Fibroblast of skin of back (primary cell): ENCODE measurements at places on chromosomes 12 and 14.

DNA sequence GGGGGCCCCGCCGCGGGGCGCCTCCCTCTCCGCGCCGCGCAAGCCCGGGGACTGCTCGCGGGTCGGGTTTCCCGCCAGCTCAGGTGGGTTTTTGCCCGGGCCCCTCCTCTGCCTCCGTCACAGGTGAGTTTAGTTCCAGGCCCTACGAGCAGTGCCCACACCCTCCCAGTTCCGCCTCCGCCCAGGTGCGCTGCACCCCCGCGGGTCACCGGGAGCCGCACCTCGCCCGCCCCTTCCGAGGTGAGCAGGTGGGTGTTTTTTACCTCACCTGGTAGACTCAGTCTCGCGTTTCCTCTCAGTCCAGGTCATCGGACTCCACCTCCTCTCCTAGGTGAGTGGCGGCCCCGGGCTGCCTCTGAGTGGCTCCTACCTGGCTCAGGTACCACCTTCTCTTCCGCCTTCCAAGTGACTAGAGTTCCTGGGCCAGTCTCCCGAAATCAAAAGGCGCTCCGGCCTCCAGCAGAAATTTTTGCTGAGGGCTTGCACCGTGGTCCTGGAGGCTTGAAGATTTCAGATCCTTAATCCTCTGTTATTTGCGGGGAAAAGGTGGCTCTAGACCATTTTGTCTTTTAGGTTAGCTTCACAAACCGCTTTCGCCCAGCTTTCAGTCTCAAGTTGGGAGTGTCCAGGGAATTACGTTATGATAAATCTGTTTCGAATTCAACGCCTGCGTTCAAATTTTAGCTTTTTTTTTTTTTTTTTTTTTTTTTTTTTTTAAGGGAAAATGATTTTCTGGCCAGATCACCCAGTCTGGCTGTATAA, at the start of gene TMEM30B:
Gene TMEM30B, minus strand, starts transcription at position 153 of the 762 bp plus-strand sequence. CDS start 191 bp downstream, outside the sequence.
- no peak for DNase-seq

- peak; percentile 91 for DNase-seq
These were observed 24.6 kb upstream of the UBC start for GRCh38 chr12:124939079-124939420.

- DNase-seq, result peak; percentile 43
These were observed 64.9 kb downstream of the FRMD6 start for GRCh38 chr14:51716610-51717009.

- no peak for DNase-seq
These were observed 24.3 kb upstream of the HSPB8 start for GRCh38 chr12:119154435-119154818.

GRCh38 chr12:65863972-65864371, 39.7 kb downstream of the HMGA2 start:
- DNase-seq, result no peak

DNA sequence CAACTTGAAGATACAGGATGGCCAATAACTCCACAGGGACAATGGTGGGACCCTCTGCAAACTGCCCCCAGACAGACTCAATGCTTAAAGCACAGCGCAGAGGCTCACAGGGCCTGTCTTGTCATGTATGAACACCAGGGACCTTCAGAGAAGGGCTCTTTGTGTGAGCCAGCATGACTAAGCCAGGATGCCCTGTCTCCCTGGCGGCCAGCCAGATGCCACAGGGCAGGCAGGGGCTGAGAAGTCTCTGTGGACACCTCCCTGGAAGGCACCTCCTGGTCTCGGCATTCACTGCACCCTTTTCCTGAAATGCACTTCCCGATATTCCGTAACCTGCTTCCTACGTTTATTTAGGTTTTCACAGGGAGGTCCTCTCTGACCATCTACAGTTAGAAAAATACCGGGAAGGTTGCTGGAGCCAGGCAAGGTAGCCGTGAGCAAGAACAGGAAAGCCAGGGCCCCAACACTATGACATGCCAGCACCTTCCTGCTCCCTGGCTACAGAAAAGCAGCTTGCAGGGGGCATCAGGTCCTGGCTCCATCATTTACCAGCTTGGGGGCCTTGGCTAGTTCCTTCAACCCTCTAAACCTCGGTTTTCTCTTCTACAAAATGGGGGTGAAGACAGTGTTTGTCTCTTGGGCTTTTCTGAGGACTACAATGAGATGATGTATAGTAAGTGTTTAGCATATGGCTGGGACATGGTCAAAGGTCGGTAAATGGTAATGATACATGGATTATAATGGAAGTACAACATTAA, 65.0 kb downstream of the PITPNM2 start:
- peak; percentile 72 for DNase-seq

- DNase-seq, result no peak
These were observed 72.2 kb downstream of the TSPAN8 start for GRCh38 chr12:71085575-71085974.

DNA sequence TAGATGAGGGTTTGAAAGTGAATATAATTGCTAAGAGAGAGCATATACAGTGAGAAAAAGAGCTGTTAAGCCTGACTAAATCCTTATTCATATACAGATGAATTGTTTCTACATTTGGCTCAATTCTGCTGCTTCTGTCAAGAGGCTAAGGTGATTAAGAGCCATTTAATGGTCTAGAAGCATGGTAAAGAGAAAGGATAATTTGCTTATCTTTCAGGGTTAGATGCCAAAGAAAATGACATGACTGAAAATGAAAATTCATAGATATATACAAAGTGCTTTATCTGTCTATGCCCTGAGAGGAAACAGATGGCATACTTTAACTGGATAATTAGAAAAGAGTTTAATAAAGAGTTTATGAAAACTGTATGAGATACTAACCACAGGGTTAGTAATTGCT, 834.9 kb downstream of the SLC6A15 start:
- no peak for DNase-seq

DNA sequence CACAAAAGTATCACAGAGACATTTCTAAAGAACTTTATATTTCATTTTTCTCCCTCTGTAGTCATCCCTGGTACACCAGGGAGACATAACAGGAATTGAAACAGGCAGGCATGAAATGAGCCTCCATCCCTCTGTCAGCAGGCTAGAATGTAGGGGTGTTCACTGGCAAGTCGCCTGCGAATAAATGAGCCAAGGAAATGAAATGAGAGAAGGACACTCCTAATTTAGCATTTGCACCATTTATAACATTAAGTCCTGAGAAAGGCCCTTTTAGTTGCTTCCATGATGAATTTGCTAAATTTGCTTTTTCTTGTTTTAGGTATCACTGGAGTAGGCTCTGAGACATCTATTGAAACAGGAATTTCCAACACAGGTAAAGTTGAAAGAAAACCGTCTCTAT, 192.4 kb upstream of the CNTN1 start:
- DNase-seq, result no peak

GRCh38 chr14:25140411-25140810, 90.5 kb upstream of the STXBP6 start:
- DNase-seq, result no peak

DNA sequence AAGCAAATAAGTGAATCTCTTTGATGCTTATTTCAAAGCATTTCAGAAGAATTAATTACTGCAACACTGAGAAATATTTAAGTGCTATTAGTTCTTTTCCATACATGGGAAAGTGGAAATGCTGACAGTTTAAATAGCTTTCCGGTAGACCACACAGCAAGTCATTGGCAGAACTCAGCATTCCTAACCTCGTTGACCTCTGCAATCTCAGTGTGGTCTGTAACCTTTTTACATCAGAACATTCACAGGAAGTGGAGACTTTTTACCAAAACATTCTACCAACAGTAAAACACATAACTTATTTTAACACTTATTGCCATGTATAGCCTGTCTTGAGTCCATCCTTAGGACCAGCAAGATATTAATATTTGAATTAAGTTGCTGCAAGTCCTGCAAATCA, 249.5 kb upstream of the DCN start:
- DNase-seq, result peak; percentile 65

GRCh38 chr12:13069380-13069779, 25.2 kb downstream of the FAM234B start:
- no peak for DNase-seq

DNA sequence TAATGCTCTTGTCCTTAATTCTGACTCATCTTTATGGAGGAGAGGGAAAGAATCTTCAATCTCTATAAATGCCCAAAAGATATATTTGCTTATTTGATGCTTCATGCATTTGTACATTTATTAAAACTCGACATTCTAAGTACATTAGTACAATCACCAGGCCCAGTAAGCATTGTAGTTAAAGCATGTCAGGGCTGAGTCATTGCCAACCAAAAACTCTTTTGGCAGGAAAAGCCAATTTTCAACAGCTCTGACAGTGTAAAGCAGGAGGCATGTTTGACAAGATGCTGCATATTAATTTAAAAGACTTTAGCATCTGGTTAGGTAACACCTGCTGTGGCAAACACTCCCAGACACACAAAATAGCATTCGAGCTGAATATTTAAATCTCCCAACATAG, 290.9 kb downstream of the PPFIA2 start:
- DNase-seq, result peak; percentile 58

DNA sequence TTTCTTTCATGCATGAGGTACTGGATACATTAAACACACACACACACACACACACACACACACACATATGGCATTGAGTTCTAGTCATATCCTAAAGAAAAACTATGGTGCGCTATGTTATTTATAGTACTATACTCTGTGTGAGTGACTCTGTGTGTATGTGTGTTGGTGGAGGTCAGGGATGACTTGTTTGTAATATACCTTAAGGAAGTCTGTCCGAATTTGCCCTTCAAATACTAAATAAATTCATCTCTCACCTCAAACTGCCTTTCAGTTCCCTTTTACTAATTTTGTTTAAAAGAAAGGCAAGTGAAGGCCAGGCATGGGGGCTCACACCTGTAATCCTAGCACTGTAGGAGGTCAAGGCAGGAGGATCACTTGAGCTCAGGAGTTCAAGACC, 2.1 kb upstream of the AKAP5 start:
- DNase-seq, result no peak

- no peak for DNase-seq
These were observed 67.8 kb downstream of the METTL25 start for GRCh38 chr12:82426081-82426480.

DNA sequence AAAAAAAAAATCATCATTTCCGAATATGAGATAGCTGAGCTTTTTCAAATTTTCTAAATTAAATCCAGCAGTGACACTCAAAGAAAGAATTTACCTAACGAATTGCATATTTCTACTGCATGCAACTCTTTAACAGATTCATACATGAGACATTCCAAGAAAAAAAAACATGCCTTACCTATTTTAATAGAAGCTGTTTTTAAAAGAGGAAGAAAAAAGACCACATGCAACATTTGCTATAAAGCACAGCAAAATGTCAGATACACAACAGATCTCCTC, 18.5 kb downstream of the CORO1C start:
- no peak for DNase-seq

DNA sequence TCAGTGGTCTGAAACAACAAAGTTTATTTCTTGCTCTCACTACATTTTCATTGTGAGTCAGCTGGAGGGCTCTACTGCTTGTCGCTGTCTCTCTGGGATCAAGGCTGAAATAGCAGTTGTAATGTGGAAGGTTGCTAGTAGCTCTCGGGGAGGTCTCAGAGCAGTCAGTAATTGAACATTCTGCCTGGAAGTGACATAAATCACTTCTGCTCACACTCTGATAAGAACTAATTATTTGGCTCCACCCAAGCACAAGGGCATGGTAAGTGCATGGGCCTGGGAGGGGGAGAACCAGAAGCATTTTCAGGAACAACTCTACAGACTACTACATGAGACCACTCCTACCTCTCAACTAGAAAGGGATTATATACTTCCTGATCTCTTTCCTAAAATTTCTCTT, 128.2 kb downstream of the TMEM117 start:
- no peak for DNase-seq

- DNase-seq, result no peak
These were observed 85.8 kb downstream of the RBM19 start for GRCh38 chr12:113880326-113880725.

- DNase-seq, result no peak
These were observed 43.7 kb upstream of the HECTD1 start for GRCh38 chr14:31251028-31251958.

- DNase-seq, result peak; percentile 68
These were observed 9.4 kb downstream of the LHX5 start for GRCh38 chr12:113462117-113462774.

DNA sequence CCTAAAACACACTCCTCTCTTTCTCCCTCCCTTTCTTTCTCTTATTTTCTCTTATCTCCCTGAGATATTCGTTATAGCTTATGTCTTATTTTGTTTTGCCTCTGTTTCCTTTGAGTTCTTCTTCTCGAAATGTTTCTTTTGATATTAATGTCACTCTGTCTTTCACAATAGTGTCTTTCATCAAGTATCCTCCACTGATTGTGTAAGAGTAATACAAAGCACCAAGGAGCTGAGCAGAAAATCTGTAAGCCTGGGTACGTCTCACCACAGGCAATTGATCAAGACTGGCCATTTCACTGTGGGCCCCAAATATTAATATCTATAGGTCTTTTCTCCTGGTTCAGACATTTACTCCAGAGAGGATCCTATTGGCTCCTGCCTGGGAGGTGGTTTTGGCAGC, 4.8 kb upstream of the LYZ start:
- no peak for DNase-seq

DNA sequence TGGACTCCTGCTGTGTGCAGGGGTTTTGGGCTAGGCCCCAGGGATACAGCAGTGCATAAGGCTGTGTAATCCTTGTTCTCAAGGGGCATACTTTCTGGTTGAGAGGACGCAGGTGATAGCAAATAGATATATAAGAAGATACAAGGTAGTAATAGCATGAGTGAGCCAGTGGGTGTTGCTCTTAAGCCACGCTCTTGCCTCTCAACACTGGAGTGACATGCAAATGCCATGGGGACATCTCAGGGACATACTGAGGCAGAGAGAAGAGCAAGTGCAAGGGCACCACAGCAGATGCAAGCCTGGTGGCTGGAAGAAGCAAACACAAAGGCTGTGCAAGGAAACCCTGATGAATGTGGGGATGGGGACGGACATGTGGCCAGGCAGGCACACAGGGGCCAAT, 223.3 kb downstream of the CHST11 start:
- DNase-seq, result peak; percentile 33

DNA sequence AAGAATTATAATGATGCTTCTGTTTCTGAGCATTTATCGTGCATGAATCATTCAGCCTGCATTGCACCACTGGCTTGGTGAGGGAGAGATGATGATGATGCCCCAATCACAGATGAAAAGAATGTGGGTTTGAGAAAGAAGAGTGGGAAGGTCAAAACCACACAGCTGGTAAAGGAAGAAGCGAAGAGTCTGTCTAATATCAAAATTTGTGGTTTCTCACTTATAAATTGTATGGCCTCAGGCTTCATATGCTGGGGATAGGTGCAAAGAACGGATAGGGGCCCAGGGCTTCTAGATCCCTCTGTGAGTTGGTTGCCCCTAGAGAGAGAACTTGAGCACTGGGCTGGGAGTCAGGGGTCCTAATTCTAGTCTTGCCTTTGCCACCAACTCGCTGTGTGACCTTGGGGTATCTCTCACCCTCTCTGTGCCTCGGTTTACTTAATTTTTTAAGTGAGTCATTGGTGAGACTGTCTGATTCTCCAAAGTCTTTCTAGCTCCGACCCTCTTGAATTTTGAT, 2.2 kb downstream of the OASL start:
- peak; percentile 39 for DNase-seq

GRCh38 chr12:59082952-59083351, 162.6 kb upstream of the LRIG3 start:
- no peak for DNase-seq

- peak; percentile 71 for DNase-seq
These were observed at the start of gene SLC8B1 for GRCh38 chr12:113334786-113335539. Gene SLC8B1 (minus strand): TSS chr12:113335109. CDS start chr12:113332878, 2,231 bp downstream.
